ENCODE measurements at places on chromosomes 12 and 14.

DNA sequence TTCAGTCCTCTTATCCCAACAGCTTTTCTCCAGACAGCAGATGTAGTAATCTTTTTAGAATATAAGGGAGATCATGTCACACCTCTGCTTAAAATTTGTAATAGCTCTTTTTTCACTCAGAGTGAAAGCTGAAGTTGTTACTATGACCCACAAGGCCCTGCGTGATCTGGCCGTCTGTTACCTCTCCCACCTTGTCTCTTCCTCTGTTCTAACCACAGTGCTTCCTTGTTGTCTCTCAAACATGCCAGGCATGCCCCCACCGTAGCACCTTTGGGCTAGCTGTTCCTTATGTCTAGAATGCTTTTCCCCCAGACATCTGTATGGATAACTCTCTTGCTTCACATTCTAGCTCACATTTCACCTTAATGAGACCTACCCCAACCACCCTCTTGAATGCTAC lies 6.5 kb downstream of the NECAP1 start:
- DNase-seq: no peak

GRCh38 chr14:60684203-60684602 lies 34.9 kb upstream of the SIX1 start:
- no peak for DNase-seq

DNA sequence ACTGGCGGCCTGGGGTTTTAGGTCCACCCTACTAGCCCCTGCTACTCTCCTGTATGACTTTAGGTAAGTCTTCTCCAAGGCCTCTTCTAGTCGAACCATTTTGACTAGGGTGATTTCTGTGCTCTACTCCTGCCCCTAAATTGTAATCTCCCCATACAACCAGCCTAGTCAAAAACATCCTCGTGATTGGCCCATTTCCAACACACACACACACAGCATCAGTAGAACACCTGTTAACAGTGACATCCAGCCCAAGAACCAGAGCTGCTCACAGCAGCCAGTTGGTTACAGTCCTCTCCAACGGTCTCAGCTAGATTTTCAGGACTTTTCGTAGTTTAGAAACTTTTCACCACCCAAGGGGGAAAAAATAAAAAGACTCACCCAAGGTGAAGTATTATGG lies 30.9 kb downstream of the NT5DC3 start:
- no peak for DNase-seq

- no peak for DNase-seq
Measured at GRCh38 chr12:709455-710020, 42.8 kb upstream of the WNK1 start.

GRCh38 chr14:105974902-105975301 lies 448.5 kb downstream of the TMEM121 start:
- no peak for DNase-seq

GRCh38 chr12:63964301-63964700 lies 119.8 kb downstream of the SRGAP1 start:
- no peak for DNase-seq

- no peak for DNase-seq
Measured at GRCh38 chr14:69624136-69624535, 12.7 kb downstream of the SUSD6 start.

DNA sequence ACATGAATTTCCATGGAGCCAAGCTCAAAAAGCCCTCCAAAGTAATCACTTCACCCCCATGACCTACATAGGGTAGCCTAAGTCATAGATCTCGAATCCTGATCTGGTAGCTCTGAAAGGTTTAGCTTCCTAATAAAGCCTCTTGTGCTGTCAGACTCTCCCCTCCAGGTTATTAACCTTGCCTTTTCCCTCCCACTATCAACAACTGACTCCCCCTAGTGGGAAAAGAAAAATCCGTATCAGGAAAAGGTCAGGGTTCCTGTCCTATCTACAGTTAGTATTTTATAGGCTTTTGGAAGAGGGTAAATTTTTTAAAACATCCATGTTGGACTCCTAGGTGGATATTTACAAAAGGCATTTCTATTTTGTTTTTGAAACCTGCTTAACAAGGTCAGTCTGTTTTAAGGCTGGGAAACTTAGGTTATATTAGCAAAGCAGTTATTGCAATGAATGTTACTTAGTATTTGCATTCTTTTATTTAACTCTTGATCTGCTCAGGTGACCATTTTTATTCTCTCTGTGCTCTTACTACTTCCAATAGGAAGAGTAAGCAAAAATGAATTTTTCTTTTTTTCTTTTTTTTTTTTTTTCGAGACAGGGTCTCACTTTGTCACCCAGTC lies 8.0 kb downstream of the YY1 start:
- DNase-seq: no peak

- DNase-seq: no peak
Measured at GRCh38 chr14:85766295-85766694, 236.4 kb downstream of the FLRT2 start.

DNA sequence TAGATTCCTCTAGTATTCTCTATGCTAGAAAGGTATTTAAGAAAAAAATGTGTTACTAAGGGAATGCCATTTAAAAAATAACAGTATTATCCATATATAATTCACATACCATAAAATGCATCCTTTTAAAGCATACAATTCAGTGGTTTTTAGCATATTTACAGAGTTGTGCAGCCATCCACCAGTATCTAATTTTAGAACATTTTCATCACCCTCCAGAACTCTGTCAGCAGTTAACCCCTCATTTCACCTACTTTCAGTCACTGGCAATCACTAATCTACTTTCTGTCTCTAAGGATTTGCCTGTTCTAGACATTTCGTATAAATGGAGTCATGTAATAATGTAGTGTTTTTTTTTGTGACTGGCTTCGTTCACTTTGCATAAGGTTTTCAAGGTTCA lies 33.4 kb downstream of the TBC1D15 start:
- no peak for DNase-seq

DNA sequence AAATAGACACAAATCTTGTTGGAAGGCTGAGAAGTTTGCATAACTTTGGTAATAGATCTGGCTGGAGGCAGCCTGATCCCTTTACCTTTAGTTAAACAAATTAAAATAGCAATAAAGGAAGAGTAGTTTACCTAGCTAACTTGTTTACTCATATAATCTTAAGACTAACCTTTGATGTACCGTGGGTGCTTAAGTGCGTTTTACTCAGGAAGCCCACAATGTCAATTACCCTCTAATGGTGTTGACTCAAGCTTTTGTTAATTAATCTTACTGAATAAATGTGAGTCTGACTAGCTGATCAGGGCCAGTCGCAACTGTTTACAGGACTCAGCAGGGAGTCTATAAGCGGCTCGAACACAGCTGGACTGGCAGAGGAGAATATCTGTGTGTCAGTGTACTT lies 51.5 kb downstream of the FAR2 start:
- no peak for DNase-seq

Measured in stimulated activated CD4-positive, alpha-beta T cell treated with anti-CD3 and anti-CD28 coated beads, Interleukin-15, amount 100 ng/mL, for 1 hour (primary cell).